Nephron progenitor cell (in vitro differentiated cells): ENCODE measurements at places on chromosomes 6 and 20.

GRCh38 chr20:23003881-23004460 is 31.1 kb upstream of the SSTR4 start:
- no peak for DNase-seq

DNA sequence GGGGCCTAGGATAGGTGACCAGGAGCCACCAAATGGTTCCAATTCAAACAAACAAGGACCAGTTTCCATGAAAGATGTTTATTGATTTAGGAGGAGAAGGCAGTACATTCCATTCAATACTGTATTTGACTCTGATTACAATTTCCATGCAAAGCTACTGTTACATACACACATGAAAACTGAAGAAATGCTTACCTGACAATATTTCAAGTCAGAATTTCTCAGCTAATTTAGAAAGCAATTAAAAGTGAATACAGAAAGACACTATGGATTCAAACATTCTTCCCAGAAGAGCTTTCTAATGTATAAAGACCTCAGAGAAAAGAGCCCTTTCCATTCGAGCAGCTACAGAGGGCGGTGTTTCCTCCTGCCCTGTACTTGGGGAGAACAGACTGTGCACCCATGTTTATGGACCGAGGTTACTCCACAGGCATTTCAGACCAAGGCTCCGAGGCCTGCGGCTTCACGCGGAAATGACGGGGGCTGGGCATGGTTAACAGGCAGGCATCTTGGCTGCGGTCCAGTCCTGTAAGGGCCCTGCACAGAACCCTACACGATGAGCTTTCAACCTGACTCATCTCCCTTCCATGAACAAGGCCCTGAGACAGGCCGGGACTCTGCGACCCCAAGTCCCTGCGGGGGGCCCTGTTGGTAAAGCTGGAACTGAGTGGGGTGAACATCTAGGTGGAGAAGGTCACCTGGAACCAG is 25.7 kb upstream of the TCFL5 start:
- DNase-seq, result no peak

GRCh38 chr20:49385465-49385864 is 97.0 kb downstream of the KCNB1 start:
- DNase-seq, result no peak

GRCh38 chr6:91782802-91783201 is 1195.9 kb upstream of the MAP3K7 start:
- DNase-seq, result no peak

DNA sequence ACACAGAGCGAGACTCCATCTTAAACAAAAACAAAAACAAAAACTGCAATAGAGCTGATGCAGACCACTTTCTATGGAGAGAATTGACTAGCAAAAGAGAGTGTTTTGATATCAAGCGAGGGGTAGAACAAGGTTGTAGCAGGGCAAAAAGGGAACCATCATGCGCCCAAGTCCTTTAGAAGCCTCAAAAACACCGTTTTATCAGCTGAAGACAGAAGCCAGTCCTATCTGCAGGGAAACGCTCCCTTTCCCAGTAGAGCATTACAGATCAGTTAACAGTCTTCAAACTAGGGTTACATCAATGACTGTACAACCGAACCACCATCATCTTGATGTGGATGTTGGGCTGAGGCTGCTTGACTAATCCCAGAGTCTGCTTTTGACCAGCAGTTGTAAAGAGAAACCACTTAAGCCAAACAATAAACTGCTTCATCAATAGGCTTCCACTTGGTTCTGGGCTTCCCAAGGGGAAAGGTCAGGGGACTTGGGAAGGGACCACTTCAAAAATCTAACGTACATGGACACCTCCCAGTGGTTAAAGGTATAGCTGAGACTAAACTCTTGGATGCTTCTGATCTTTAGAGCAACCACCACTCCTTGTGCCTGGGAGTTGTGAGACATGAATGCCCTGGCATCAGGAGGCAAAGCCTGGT is 59.6 kb upstream of the SPDEF start:
- no peak for DNase-seq

DNA sequence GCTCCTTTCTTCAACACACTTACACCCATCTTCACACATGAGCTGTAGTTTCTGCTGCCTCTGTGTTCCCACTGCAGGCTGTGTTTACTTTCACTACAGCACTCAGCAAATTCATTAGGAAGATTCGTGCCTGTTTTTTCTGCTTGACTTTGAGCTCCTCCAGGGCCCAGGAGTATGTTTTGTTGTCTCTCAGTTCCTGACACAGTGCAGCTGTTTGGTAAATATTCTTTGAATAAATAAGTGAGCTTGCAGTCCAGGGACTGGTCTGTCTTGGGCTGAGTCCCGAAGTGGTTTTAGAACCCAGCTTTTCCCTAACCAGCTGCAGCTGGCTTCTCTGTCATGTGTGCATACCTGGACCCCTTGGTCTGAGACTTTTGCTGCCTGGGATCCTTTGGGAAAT is 46.6 kb upstream of the CCN6 start:
- no peak for DNase-seq

GRCh38 chr6:882084-882598 is 189.2 kb upstream of the EXOC2 start:
- no peak for DNase-seq

DNA sequence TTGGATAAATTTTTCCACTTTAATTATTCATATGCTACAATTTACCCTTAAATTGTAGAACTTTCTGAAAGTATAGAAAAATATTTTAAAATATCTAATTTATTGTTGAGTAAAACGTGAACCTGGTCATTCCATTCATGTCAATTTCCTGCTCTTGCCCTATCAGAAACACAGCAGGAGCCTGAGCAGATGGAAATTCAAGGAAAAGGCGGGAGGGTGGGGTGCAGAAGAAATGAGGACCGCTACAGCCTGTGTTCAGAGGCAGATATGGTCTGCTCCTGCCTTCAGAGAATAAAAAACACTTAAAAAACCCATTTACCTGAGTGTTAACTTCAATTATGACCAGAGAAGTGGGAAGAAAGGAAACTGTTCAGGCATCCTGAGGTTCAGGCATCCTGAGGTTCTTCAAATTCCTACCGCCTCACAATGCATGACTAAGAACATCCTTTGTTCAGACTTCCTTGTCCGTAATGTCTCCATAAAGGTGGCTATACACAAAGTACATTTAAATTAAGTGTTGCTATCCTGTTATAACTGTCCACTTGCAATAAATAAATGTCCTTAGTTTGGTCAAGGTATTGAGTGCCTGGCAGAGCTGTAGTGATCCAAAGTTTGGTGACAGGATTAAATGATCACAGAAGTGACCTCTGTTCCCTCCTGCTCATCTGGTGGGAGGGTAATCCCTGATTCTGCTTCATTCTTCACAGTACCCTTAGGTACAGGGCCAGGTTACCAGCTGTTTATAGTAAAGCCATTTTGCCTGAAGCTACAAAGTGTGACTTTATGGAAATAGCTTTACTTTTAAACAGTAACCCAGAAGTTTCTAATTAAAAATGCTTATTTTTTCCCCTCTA is 109.1 kb downstream of the MAN1A1 start:
- DNase-seq, result no peak

- no peak for DNase-seq
These were observed 74.7 kb downstream of the PTCHD4 start for GRCh38 chr6:48036316-48036715.

- no peak for DNase-seq
These were observed 139.5 kb downstream of the DLL1 start for GRCh38 chr6:170151321-170151771.

GRCh38 chr6:169850746-169851145 is 99.3 kb downstream of the ERMARD start:
- no peak for DNase-seq

DNA sequence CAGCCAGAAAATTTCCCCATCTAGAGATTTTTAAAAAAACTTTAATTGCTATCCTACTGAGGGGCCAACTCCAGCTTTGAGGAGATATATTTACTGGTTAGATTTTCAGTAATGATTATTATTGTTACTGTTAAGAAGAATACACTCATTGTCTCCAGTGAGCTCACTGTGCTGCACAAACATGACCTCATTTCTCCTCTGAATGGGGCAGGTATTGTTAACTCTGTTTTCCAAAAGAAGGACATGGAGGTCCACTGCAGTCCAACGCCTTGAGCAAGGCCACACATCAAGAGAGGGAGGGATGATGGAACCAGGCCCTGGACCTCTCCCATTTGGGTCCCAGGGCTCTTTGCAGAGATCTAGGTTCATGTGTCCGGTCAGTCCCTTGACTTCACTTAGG is 13.9 kb upstream of the SCUBE3 start:
- DNase-seq, result no peak

DNA sequence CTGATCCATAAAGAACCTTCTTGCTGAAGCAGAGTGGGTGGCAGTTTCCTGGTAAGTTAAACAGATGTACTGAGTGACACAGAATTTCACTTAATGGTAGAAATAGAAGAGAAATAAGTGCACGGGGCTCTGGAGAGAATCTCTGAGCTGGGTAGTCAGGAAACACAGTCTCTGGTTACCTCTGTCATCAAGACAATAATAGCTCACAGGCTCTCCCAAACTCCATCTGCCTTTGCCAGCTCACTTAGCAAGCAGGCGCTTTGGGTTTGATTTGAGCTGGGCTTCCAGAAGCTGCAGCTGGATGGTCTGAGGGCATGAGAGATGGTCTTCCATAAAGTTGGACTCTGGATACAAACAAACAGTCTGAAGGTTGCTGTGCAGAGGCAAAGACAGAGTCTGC is 39.6 kb upstream of the PRSS35 start:
- DNase-seq, result no peak

DNA sequence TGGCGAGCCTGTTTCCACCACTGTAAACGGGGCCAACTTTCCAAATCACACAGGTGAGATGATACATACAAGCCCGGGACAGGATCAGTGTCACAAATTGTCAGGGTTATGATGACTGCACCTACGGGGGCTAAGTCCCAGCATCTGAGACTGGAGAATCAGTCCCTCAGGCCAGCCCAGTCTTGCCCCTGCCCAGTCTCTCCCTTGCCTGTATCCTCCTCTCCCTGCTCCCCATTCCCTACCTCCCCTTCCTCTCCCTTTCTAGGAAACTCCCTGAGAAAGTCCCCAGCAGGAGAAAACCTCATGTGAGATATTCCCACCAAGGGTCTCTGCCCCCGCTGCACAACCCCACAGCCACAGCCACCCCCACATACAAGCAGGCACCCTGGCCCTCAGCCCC is 1.5 kb downstream of the FOXS1 start:
- no peak for DNase-seq

GRCh38 chr6:158876886-158877285 is 57.7 kb upstream of the EZR start:
- DNase-seq, result no peak

GRCh38 chr6:6707143-6707542 is 118.6 kb downstream of the LY86 start:
- no peak for DNase-seq

GRCh38 chr6:5072440-5072839 is 12.7 kb upstream of the PPP1R3G start:
- no peak for DNase-seq

- no peak for DNase-seq
These were observed 72.5 kb downstream of the TNFRSF21 start for GRCh38 chr6:47237196-47237595.

GRCh38 chr6:105174512-105174911 is 5.3 kb downstream of the POPDC3 start:
- DNase-seq, result no peak

DNA sequence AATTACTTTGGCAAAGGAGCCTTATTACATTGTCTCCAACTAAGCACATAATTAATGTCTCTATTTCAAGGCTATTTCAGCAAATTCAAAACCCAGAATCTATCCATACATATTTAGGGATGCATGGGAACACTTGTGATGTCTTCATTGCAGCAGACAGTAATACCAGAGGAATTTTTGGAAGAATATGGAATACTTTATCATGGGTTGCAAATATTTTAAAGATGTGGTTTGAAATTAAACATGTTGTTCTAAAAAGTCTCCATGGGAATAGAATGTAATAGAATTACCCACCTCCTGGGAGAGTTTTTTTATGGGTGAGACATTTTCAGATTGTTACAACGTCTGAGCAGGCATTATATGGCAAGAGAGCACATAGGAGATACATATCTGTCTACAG is 170.8 kb downstream of the KCNQ5 start:
- no peak for DNase-seq

DNA sequence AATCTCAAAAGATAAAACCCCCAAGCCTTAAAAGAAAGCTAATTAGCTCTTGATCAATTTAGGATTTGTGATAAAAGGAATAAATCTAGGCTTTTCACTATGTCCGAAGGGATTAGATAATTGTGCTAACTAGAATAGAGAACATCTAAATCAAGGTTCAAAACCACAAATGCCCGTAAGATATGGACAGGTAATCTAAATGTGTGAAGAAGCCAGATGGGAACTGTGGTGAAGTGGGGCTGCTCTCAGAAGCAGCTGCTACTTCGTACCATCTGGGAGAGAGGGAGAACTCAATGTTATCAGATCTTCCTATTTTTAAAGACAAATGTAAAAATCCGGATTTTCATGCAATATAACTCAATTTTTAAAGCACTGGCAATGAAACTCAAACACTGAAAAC is 44.2 kb downstream of the NCOA6 start:
- DNase-seq, result no peak

GRCh38 chr6:115677198-115677597 is 383.5 kb downstream of the FRK start:
- no peak for DNase-seq

DNA sequence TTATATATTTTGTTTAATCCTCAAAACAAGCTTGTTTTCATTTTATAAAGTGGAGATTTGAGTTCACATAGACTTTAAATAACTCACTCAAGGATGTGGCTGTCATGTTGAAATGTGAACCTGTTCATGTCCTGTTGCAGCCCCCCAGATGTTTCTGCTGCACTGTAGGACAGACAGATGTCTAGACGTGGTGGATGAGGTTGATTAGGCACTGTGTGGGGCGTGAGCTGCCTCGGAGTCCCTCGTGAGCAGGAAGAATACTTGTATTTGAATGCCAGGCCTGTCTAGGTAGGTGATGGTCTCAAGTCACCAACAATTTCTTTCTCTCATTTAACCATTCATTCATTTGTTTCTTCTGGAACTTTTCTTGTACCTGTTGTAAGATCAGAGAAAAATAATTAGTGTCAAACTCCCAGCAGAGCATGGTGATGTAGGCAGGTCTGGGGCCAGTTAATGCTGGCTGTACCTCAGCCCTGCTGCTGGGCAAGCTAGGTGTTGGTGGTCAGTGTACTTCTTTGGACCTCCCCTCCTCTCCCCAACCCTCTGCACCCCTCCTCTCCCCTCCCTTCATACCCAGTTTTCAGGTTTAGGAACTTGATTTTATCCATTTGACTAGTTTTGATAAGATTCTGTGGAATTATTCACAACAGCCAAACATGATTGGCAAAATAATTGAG is 34.0 kb downstream of the AFDN start:
- DNase-seq, result no peak

DNA sequence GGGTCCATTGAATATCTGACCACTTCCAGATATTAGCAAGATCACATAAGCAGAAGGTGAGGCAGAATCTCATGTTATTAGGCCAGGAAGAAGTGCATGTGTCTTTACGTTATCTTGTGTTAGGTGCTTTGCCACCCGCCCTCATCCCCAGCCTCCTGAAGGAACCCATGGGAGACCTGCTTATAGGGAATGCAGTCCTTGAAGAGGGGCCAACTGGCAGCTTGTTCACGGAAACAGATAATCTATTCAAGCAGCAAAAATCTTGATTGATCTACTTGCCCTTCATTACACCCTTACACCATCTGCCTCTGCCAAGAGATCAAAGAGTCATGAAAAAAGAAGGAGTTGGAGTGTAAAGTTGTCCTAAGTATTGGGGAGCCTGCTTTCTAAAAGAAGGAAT is 576.4 kb downstream of the HTR1B start:
- DNase-seq, result no peak
